ENCODE measurements at places on chromosomes 5 and 9. TPM values are rescaled to one million over a fixed set of nuclear protein-coding genes. Genes with fewer than 3 reads are reported as not detected.
A peak's percentile ranks its signal among the peaks of the same experiment; 100 is the strongest.

- DNase-seq = no peak
These were observed 21.5 kb downstream of the TRIP13 start for GRCh38 chr5:914174-914573.

DNA sequence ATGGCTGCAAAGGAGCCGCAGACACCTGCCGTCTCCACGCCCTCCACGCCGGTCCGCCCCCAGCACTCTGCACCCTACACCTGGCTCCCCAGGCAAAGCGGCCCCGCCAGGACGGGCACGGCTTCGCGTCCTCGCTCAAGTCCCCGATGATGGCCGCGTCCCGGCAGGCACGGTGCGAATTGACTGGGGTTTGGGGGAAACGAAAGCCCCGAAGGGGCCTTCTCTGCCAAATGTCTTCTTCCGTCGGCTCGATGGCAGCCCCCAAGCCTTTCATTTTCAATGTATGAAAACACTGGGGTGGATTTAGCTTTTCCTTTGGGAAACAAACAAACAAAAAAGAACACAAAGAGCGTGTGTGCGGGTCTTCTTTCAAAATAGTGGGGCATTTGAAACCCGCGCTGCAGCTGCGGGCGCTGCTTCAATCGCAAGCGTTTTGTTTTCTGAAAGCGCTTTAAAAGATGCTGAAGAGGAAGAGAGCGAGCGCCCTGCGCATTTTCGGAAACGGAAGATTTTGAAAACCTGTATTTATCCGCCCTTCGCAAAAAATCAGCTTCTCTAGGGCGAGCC, 160.0 kb downstream of the RMI1 start:
- no peak for DNase-seq

GRCh38 chr5:54021431-54022164, 288.8 kb downstream of the ARL15 start:
- no peak for DNase-seq

DNA sequence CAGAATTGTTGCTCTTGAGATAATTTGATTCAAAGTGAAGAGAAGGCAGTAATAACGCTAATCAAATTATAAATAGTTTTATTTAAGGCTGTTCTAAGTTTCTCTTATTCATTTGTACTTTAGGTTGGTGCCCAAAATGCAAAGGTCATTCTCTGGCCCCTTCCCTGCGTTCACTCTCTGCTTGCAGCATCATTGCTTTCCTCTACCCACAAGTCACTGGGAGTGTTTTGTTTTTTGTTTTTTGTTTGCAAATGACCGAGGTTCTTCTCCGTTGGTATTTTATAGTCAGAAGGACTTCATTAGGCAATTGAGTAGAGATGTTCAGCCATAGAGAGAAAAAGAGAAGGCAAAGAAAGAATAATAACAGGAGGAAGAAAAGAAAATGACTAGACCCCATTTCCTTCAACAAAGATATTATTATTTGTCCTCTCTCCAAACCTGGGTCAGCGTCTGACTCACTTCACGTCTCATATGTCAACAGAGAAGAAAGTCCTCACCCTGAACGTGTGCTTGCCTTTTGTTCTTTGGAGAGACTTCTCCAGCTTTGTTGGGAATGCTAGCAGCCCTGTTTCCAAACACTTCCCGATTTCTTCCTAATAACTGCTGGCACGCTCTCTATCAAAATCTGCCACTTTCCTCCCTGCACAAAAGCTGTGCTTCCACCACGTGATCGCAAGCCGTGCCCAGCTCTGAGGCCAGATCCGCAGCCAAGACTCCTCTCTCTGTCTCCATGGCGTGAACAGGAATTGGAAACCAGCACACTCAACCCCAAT, 119.8 kb downstream of the EBF1 start:
- peak; percentile 74 for DNase-seq

- peak; percentile 70 for DNase-seq
These were observed 403 bp downstream of the KIF2A start for GRCh38 chr5:62306323-62306895.

- DNase-seq = no peak
These were observed 42.7 kb downstream of the NCS1 start for GRCh38 chr9:130214776-130215340.

- DNase-seq = peak; percentile 65
These were observed 203.8 kb downstream of the SNCAIP start for GRCh38 chr5:122515709-122516431.

GRCh38 chr5:55540525-55540924, 5.8 kb upstream of the PLPP1 start:
- no peak for DNase-seq

GRCh38 chr5:6435356-6435755, 13.3 kb upstream of the UBE2QL1 start:
- DNase-seq = no peak

GRCh38 chr5:68543212-68543611, 327.7 kb downstream of the PIK3R1 start:
- no peak for DNase-seq

GRCh38 chr5:133353741-133354140, 258.6 kb downstream of the FSTL4 start:
- DNase-seq = no peak

GRCh38 chr9:106075236-106075959, 381.1 kb downstream of the TMEM38B start:
- no peak for DNase-seq

DNA sequence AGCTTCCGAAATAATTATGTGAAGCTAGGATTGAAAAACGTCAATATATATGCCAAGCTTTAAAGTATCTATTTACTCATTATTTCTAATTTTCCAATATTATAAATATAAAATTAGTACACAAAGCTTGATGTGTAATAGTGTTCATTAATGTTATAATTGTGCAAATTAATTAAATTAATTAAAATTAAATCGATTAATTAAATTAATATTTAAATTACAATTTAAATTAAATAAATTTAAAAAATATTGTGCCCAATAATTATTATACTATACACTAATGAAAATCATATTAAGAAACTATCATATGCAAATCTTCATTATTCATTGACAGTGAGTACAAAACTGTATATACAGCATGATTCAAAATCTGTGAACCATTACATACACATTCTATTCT, 409.8 kb downstream of the FAM170A start:
- no peak for DNase-seq

GRCh38 chr5:109880907-109881685, 191.4 kb downstream of the MAN2A1 start:
- DNase-seq = no peak

DNA sequence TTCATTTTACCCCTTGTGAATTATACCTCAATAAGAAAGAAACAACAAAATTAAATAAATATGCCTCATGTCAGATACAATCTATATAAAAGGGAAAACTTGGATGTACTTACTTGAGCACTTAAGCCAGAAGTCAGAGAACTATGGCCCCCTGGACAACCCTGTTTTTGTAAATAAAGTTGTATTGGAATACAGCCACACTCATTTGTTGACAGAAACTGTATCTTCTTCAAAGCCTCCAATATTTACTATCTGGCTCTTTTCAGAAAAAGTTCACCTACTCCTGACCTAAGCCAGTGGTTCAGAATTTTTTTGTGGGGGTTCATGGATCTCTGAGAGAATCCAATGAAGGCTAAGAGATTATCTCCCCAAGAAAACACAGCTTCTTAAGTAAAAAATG, 45.3 kb upstream of the RASEF start:
- DNase-seq = no peak

- no peak for DNase-seq
These were observed 5.9 kb downstream of the TRIO start for GRCh38 chr5:14148890-14149671.

DNA sequence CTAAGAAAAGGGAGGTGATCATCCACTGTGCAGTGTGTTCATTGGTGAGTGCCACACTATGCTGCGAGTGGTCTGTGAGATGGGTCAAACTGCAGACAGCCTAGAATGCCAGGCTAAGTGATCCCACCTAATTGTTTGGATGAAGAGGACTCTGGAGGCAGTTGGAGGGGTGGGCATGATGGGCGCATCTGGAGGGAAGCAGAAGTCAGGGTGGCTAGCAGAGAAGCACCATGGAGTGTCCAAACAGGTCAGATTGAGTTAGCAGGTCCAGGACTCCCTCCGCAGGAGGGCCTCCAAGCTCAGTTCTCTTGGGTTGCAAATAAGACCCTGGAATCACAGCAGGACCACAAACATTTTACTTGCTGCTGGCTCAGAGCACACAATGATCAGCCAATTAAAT, 19.9 kb upstream of the ANGPTL2 start:
- no peak for DNase-seq

- no peak for DNase-seq
These were observed 46.3 kb downstream of the NNT start for GRCh38 chr5:43649256-43649655.

DNA sequence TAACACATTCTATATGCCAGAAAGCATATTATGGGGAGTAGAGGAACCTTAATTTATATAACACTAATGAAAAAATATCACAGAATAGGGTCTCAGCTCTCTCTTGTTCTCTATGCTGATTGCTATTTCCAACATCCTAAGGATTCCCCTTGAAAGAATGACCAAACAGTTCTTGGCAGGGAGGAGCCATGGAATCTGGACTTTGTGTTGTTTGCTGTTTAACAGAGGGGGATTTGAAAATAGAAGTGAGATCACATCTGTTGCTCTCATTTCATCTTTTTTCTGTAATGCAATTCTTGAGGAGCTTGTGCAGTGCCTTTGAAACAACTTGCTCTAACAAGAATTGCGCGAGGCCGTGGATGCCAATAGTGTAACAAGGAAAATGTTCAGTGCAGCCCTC, 755.3 kb downstream of the TLE1 start:
- no peak for DNase-seq

DNA sequence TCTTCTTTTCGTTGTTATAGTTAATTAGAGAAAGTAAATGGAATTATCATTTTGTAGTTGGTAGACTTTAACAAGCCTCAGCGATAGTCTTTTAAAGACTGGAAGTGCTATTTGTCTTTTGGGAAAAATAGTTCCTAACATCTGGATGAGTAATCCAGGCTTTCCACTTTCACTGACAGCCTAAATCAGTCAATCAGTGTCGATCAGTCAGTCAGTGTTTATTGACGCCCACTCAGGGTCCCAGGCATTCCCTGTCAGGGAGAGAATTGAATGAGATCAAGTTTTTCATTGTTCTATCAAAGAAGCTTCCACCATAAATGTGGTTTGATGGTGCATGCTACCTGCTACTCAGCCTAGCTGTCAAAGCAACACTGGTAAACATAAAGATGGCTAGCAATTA, 2.6 kb downstream of the ABL1 start:
- no peak for DNase-seq

DNA sequence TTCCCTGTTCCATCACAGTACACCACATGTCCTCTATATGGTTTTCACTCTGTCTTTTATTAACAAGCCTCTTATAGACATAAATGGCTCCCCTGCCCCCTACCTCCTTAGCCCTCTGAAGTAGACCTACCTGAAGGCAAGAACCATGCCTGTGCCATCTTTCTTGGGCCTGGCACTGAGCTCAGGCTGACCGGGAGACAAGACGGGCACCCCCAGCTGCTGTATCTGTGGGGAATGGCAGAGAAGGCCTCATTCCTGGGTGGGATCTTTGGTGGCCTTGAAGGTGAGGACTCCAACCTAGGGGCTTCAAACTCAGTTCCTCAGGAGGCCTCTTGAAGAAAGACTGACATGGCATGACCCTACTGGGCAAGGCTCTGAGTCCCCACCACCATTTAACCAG, 109.9 kb downstream of the GABBR2 start:
- no peak for DNase-seq

- peak; percentile 82 for DNase-seq
These were observed 1.8 kb downstream of the POU4F3 start for GRCh38 chr5:146340260-146341081.

GRCh38 chr9:110623462-110624025, 44.0 kb upstream of the SVEP1 start:
- peak; percentile 79 for DNase-seq

DNA sequence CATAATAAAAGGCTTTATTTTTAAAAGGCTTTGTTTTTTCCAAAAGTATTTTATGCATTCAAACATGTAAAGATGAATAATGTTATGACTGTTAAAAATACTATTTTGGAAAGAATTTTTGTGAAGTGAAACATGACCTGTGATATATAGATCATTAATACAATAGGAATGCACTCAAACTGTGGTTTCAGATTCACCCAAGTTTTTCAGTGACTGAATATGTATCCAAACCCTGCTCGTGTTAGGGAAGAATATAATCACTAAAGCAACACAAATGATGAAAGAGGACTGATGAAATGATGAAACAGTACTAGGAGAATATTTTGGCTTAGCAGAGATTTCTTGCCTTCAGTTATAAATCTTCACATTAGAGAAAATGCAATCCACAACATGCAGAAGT, 278.0 kb downstream of the ADAMTS6 start:
- no peak for DNase-seq

DNA sequence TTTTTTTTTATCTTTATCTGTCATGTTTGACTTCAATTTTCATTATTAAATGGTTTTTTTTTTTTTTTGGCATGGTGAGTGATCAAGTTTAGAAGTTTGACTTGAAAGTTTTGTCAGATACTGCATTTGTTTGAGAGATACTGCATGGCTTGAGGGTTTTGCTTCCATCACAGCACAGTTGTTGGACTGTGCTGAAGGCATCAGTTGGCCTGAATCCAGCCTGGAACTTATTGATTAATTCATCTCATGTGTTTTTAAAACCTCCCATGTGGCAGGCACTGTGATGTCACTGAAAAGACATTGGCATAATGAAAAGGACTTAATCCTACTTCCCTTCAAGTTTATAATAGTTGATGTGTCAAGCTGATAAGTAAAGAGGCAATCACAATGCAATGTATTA, 128.4 kb downstream of the FGF10 start:
- DNase-seq = no peak

GRCh38 chr9:6645355-6646292, at the start of gene GLDC:
GLDC (minus strand) TSS chr9:6645729; CDS start chr9:6645499, 230 bp downstream.
- DNase-seq = peak; percentile 17

- no peak for DNase-seq
These were observed 204.9 kb downstream of the CHSY3 start for GRCh38 chr5:130109152-130109551.

DNA sequence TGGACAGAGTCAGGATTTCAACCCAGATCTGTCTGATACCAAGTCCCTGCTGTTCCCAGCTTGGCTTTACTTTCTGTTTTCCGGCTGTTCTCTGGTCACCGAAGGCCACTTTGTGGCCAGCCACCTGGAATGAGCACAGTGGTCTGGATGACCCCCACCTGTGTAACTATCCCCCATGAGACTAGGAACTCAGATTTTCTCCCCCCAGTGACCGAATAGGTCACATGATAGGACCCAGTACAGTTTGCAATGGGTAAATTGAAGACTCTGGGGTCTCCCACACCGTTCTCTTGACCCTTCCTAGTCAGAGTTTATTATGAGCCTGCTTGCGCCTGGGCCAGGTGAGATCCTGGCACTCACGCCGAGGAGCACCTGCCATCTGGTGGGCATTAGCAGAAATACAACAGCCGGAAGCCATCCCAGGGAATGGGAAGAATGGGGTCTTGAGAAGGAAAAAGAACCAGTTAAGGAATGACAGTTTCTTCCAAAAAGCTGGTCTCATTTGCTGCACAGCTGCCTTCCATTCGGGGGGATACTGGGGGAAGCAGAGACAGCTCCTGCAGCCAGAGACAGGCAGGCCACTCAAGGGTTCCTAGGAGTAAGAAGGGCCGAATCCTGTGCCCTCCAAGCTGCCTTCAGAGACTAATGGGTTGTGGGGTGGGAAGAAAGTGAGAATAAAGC, 7.1 kb downstream of the PHYHD1 start:
- no peak for DNase-seq

TEX48 gene
- polyA plus RNA-seq = not detected

IRGM gene
- polyA plus RNA-seq = 0.31 TPM

FAM240B gene
- polyA plus RNA-seq = not detected

ZFP62 gene
- 23.5 TPM for polyA plus RNA-seq

ORM2 gene
- not detected for polyA plus RNA-seq

OLFM1 gene
- polyA plus RNA-seq = 4.6 TPM

PRR16 gene
- polyA plus RNA-seq = 20.8 TPM

C7 gene
- polyA plus RNA-seq = 1.6 TPM

CD180 gene
- not detected for polyA plus RNA-seq

WNT8A gene
- polyA plus RNA-seq = not detected

SPEF2 gene
- polyA plus RNA-seq = 7.7 TPM

PCDHA8 gene
- 0.14 TPM for polyA plus RNA-seq

CAVIN4 gene
- 190 TPM for polyA plus RNA-seq
